LHCN-M2 (cell line): ENCODE measurements at places on chromosomes 6 and 20. TPM values are rescaled to one million over a fixed set of nuclear protein-coding genes. Genes with fewer than 3 reads are reported as not detected.

GRCh38 chr6:73309785-73310502, 44.1 kb downstream of the DPPA5 start:
- peak; percentile 44 for DNase-seq

- no peak for DNase-seq
These were observed 6.0 kb downstream of the TMEM30A start for GRCh38 chr6:75278474-75279077.

DNA sequence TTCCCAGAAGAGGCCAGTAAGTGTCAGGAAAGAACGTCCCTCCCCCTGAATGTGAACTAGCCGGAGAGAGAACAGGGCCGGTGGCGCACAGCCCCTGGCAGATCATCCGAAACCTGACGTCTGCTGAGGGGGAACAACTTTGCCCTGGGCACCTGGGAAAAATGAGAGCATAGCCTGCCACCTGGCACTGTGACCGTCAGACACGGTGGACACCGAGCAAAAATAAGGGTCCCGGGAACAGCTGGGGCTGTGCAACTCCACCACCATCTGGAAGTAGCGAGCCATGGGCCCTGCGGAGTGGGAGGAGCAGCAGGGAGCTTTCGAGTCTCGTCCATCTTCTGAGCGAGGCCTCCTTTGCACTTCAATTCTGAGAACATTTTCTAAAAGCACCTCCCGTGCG, 110.8 kb downstream of the EDN3 start:
- DNase-seq, result no peak

The RAET1E gene
- total RNA-seq, result 1.3 and 2.8 TPM in 2 replicates

GRCh38 chr6:32858194-32858593, 4.2 kb downstream of the PSMB9 start:
- DNase-seq, result no peak

The POM121L2 gene
- total RNA-seq, result not detected in 2 replicates

The ANKRD66 gene
- not detected in 2 replicates for total RNA-seq

GRCh38 chr6:24933266-24933665, 2.5 kb downstream of the RIPOR2 start:
- DNase-seq, result no peak

- DNase-seq, result no peak
These were observed 111.0 kb downstream of the TBXT start for GRCh38 chr6:166056637-166057036.

DNA sequence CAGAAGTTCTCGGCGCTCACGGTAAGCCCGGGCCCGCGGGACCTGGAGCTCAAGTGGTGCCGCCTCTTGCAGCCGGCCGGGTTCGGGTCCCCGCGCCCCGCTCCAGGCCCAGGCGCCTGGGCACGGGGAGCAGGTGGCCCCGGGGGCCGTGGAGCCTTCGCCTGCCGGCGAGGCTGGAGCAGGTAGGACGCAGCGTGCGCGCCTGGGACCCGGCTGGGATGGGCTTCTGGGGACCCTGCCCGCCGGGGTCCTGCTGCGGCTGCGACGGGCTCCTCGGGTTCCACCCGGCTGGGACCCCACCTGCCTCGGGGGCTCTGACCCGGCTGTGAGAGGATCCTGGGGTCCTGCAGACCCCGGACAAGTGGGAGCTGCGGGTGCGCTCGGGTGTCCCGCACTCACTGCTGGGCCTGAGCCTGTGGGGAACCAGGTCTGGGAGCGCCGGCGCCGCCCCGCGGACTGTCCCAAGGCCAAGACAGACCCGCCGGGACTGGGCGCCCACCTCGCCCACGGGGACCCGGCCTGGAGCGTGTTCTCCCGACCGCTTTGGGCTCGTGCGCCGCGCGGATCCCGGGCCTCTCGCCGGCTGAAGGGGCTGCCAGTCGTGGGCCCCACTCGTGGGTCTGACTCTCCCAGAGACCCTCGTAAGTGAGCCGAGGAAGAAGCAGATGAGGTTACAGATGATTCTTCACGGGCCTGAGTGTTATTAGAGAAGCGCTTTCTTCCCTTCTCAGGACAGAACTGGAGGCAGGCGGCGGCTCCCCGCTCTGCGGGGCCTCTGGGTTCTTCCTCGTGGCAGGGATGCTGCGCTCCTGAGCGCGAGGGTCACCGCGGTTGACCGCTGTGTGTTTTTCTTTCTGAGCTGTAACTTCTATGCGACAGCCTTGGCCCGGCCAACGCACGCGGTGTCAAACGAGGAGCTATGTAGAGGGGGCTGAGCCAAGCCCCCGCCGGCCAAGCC, 729 bp downstream of the SMOC2 start:
- no peak for DNase-seq

- DNase-seq, result no peak
These were observed 509.8 kb upstream of the SOX4 start for GRCh38 chr6:21083708-21084107.
